Cardiac atrium fibroblast (primary cell): ENCODE measurements at places on chromosomes 6 and 20. TPM values are rescaled to one million over a fixed set of nuclear protein-coding genes. Genes with fewer than 3 reads are reported as not detected.

Gene SMPD2
- 7.6 TPM in 2 replicates for total RNA-seq

Gene ERVFRD-1
- total RNA-seq, result not detected in 2 replicates

Gene LPA
- total RNA-seq, result not detected in 2 replicates

Gene ADGRG6
- 1.4 and 2.3 TPM in 2 replicates for total RNA-seq

Gene COL12A1
- 179 and 194 TPM in 2 replicates for total RNA-seq

Gene C6orf52
- 5.8 TPM in 1 of 2 replicates, not detected in the other for total RNA-seq

Gene AIF1
- not detected in 2 replicates for total RNA-seq

Gene FOXO3
- total RNA-seq, result 39.4 and 53.8 TPM in 2 replicates

Gene CLDN20
- not detected in 2 replicates for total RNA-seq

Gene DPPA5
- not detected in 2 replicates for total RNA-seq

Gene BPIFA1
- not detected in 2 replicates for total RNA-seq

Gene RIPOR3
- 2.5 and 4.2 TPM in 2 replicates for total RNA-seq

Gene SLC16A10
- total RNA-seq, result not detected in 2 replicates

Gene BTBD3
- total RNA-seq, result 14.3 and 21.8 TPM in 2 replicates

Gene HS3ST5
- not detected in 2 replicates for total RNA-seq

Gene PLN
- not detected in 2 replicates for total RNA-seq

Gene LGSN
- not detected in 2 replicates for total RNA-seq

Gene ESR1
- under 0.01 and 0.16 TPM in 2 replicates for total RNA-seq

Gene PPP1R16B
- 0.49 and 0.54 TPM in 2 replicates for total RNA-seq

Gene F13A1
- total RNA-seq, result not detected in 2 replicates

Gene ATAT1
- 1.6 and 2.2 TPM in 2 replicates for total RNA-seq

Gene ENPP1
- total RNA-seq, result 0.81 and 1.6 TPM in 2 replicates

Gene TAAR6
- total RNA-seq, result not detected in 2 replicates
